HFFc6 (cell line): ENCODE measurements at places on chromosomes 16 and 17.
A peak's percentile ranks its signal among the peaks of the same experiment; 100 is the strongest.

GRCh38 chr16:49773534-49774475 lies 82.1 kb downstream of the ZNF423 start:
- H3K4me3 ChIP-seq = no peak overlapping the region
- no peak for DNase-seq
- no peak overlapping the region for H3K27ac ChIP-seq
- H3K27me3 ChIP-seq = peaks cover 4% of the 10 kb centered on the region
- no peaks in the 10 kb centered on the region for H3K4me1 ChIP-seq

GRCh38 chr17:21467739-21468490 lies 91.8 kb downstream of the KCNJ12 start:
- H3K36me3 ChIP-seq = no peaks in the 10 kb centered on the region
- no peak overlapping the region for H3K4me3 ChIP-seq
- no peaks in the 10 kb centered on the region for H3K4me1 ChIP-seq
- DNase-seq = no peak
- no peak overlapping the region for H3K27ac ChIP-seq

- H3K27ac ChIP-seq = no peak overlapping the region
- H3K36me3 ChIP-seq = peaks cover 42% of the 10 kb centered on the region
- no peaks in the 10 kb centered on the region for H3K27me3 ChIP-seq
- no peak overlapping the region for H3K4me3 ChIP-seq
- no peak for DNase-seq
Observed at GRCh38 chr17:61713035-61713434, 122.0 kb upstream of the NACA2 start.

GRCh38 chr17:42819939-42820535 lies 4.0 kb downstream of the BECN1 start:
- H3K36me3 ChIP-seq = peaks cover 54% of the 10 kb centered on the region
- H3K27ac ChIP-seq = peak overlapping the region; percentile 55
- no peak overlapping the region for H3K4me3 ChIP-seq
- peak; percentile 56 for DNase-seq
- peaks cover 2% of the 10 kb centered on the region for H3K27me3 ChIP-seq

DNA sequence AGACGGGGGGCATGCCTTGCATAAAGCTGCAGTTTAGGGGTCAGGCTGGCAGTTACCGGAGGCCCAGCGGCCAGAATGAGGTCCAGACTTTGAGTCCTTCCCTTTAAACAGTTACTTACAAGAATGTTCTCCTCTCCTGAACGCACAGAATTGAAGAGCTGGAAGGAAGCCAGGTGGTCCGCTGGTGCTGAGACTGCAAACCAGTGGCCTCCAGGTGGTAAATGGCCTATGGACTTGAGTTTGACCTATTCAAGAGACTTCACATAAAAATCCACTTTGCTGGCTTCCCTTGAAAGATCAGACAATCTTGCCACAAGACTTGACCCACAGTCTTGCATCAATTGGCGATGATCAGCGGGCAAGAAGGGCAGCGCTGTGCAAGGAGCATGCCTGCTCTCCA lies 14.7 kb upstream of the SEZ6 start:
- no peaks in the 10 kb centered on the region for H3K36me3 ChIP-seq
- H3K27me3 ChIP-seq = peaks cover 76% of the 10 kb centered on the region
- no peak for DNase-seq
- no peak overlapping the region for H3K4me3 ChIP-seq
- no peak overlapping the region for H3K27ac ChIP-seq

GRCh38 chr17:9790889-9791876 lies at the start of gene DHRS7C:
Gene DHRS7C, minus strand, starts transcription at chr17:9791592. Its CDS starts 308 bp downstream, at chr17:9791284.
- no peak within 1 kb of the TSS for H3K27ac ChIP-seq
- H3K4me3 ChIP-seq = no peak within 1 kb of the TSS
- no peaks in the 10 kb centered on the region for H3K4me1 ChIP-seq
- H3K27me3 ChIP-seq = peaks cover 2% of the 10 kb centered on the region; the same call in 1 of the 2 replicates
- DNase-seq = no peak

GRCh38 chr17:82941021-82942001 lies 101.5 kb upstream of the ZNF750 start:
- no peak overlapping the region for H3K27ac ChIP-seq
- H3K4me3 ChIP-seq = no peak overlapping the region
- DNase-seq = no peak
- H3K27me3 ChIP-seq = no peaks in the 10 kb centered on the region; the same call in 1 of the 2 replicates

GRCh38 chr16:693766-694165 lies 3.6 kb upstream of the WDR24 start:
- H3K36me3 ChIP-seq = no peaks in the 10 kb centered on the region
- no peak for DNase-seq
- no peak overlapping the region for H3K4me3 ChIP-seq
- peaks cover 11% of the 10 kb centered on the region; the same call in 1 of the 2 replicates for H3K4me1 ChIP-seq
- H3K27ac ChIP-seq = no peak overlapping the region
- peaks cover 30% of the 10 kb centered on the region for H3K27me3 ChIP-seq

- H3K4me3 ChIP-seq = no peak overlapping the region
- no peaks in the 10 kb centered on the region for H3K36me3 ChIP-seq
- H3K4me1 ChIP-seq = no peaks in the 10 kb centered on the region
- no peak overlapping the region for H3K27ac ChIP-seq
Observed at GRCh38 chr17:69388822-69389442, 25.6 kb upstream of the MAP2K6 start.

- H3K36me3 ChIP-seq = peaks cover 6% of the 10 kb centered on the region; the same call in 1 of the 2 replicates
- no peak for DNase-seq
- H3K4me1 ChIP-seq = peaks cover 91% of the 10 kb centered on the region
- H3K27ac ChIP-seq = peak overlapping the region; percentile 3
- no peak overlapping the region for H3K4me3 ChIP-seq
- peaks cover 6% of the 10 kb centered on the region; the same call in 1 of the 2 replicates for H3K27me3 ChIP-seq
Observed at GRCh38 chr17:17930674-17931073, 41.5 kb downstream of the TOM1L2 start.

DNA sequence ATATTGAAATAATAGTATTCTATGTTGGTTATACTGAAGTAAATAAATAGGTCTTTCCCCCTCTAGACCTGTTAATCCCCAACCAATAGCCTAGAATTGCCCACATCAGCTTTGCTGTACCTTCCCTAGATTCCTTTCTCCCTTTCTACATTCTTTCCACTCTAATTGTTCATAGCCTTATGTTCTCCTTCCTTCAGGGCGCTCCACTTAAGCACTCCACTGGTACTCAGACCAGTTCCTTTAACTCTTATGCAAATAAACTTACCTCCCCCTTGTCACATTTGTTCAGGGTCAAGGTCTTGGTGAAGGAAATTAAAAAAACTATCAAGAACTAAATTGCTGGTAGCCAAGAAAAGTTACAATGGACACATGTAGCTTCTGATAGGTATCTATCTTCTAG lies 294.8 kb downstream of the UTP18 start:
- no peak for DNase-seq
- no peaks in the 10 kb centered on the region for H3K4me1 ChIP-seq
- no peak overlapping the region for H3K27ac ChIP-seq

DNA sequence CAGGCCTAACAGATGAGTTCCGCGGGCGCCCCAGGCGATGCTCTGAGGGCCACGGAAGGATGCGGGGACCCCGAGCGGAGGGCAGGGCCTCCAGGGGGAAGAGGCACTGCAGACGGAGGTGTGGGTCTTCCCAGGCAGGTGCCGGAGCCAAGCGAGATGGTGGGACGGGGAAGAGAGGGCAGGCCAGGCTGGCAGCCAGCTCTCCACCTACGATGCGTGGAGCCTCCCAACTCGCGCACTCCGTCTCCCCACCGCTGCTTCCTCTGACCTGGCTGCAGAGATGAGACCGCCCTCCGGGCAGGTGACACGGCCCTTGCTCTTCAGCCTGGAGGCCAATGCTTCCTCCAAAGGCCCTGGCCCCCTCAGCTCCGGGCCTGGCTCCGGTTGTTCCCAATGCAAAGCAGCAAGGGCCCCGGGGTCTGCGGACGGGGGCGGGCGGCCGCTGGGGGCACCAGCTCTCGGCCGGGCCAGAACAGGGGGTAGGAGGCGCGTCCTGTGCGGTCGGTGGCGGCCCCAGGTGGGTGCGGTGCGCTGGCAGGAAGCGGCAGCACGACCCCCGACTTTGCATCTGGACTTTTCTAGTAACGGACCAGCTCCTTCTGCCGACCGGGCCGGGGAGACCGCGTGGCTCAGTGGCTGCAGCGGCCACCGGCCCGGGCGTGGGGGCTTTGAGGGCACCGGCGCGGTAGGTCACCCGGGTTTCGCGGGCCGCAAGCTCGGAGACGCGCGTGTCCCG lies 1.5 kb upstream of the SOX8 start:
- no peaks in the 10 kb centered on the region for H3K36me3 ChIP-seq
- no peak overlapping the region for H3K4me3 ChIP-seq
- H3K27ac ChIP-seq = no peak overlapping the region
- no peak for DNase-seq
- peaks cover 19% of the 10 kb centered on the region for H3K27me3 ChIP-seq
- no peaks in the 10 kb centered on the region for H3K4me1 ChIP-seq

DNA sequence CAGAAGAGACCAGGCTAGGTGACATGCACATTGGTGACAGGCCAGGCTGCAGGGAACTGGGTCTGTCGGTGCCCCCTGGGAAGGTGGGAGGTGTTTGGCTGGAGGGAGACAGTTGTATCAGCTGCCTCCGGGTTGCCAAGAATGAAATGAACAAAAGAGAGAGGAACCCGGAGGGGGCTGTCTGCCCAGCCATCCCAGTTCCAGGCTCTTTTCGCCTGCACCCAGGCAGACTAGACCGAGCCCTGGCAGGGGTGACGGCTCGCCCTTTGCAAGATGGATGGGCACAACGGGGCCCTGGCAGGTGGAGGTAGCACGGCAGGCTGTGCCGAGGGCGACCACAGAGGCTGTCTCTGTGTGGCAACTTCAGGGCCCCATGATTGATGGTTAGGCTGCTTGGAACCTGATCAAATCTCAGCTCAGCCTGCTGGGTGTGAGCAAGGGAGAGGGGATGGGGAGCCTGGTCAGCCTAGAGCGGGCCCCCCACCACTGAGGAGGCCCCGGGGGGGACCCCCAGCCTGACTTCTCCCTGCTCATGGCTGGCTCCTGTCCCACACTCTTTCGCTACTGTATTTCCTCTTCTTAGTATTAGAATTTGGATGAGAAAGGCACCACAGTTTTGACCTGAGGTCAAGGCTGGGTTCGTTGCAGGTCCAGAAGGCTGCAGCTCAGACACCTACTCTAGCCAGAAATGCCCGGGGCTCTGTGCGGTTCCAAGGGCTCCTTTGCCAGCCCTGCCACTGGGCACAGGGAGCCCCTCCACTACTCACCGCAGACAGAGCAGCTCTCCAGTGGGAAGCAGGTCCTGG lies 118.9 kb upstream of the CHMP6 start:
- DNase-seq = no peak
- H3K36me3 ChIP-seq = peaks cover 22% of the 10 kb centered on the region
- H3K27me3 ChIP-seq = peaks cover 2% of the 10 kb centered on the region

DNA sequence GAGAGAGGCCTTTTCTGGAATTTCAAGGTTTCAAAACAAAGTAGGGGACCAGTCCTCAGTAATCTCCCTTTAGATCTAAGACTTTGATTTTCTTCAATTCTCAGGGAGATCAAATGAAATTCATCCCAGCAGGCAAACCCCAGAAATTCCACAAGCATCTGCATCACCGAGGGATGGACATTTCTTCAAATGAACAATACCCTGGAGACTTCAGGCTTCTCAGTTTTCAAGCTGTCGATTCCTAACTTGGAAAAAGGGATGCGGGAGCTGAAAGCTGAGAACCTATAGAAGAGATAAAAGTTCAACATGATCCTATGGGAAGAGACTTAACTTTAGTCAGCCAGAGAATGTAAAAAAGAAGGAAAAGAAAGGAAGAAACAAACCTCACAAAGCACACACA lies 296.9 kb upstream of the CDH5 start:
- peaks cover 32% of the 10 kb centered on the region; the same call in 1 of the 2 replicates for H3K27me3 ChIP-seq
- peaks cover 4% of the 10 kb centered on the region; the same call in 1 of the 2 replicates for H3K36me3 ChIP-seq
- H3K4me1 ChIP-seq = no peaks in the 10 kb centered on the region
- H3K27ac ChIP-seq = no peak overlapping the region
- H3K4me3 ChIP-seq = no peak overlapping the region
- DNase-seq = no peak

DNA sequence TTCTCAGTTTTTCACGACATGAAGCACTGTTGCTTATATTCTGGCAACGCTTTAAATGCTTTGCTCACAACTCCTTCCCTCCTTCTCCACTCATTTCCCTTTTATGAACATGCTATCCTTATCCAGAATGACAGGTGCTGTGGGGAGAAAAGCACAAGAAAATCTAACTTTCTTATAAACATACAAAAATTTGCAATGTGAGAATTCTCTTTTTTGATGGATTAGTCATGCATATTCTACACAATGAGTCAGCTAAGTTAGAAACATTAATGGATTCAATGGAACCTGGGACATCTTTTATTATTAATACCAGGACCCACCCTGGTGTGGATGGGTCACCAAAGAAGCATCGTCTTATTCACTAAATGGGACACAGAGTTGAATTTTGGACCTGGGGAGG lies 234.6 kb upstream of the CDH5 start:
- H3K36me3 ChIP-seq = no peaks in the 10 kb centered on the region
- peak overlapping the region; percentile 25 for H3K27ac ChIP-seq
- peaks cover 43% of the 10 kb centered on the region for H3K4me1 ChIP-seq
- H3K27me3 ChIP-seq = peaks cover 9% of the 10 kb centered on the region
- peak; percentile 48 for DNase-seq

DNA sequence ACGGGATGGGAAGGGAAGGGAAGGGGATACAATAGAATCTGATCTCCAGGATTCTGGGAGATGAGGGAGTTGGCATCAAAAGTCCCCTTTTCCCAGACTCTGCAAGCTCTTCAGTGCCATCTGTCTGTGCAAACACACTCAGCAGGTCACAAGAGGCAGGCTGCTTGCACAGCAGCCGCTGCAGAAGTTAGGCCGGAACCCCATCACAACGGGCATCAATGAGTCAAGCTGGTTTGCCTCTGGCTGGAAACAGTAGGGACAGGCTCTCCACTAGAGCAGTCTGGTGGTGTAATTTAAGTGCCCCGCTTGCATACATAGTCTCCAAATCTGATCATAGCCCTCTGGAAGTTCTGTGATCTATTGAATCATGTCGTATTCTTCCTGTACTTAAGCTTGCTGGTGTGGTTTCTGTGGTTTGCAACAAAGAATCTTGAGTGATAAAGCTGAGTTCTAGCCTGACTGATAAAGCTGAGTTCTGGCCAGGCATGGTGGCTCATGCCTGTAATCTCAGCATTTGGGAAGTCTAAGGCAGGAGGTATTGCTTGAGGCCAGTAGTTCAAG lies 33.7 kb upstream of the KDM8 start:
- H3K27me3 ChIP-seq = no peaks in the 10 kb centered on the region
- H3K36me3 ChIP-seq = peaks cover 15% of the 10 kb centered on the region
- peak; percentile 97 for DNase-seq
- H3K4me1 ChIP-seq = peaks cover 22% of the 10 kb centered on the region

DNA sequence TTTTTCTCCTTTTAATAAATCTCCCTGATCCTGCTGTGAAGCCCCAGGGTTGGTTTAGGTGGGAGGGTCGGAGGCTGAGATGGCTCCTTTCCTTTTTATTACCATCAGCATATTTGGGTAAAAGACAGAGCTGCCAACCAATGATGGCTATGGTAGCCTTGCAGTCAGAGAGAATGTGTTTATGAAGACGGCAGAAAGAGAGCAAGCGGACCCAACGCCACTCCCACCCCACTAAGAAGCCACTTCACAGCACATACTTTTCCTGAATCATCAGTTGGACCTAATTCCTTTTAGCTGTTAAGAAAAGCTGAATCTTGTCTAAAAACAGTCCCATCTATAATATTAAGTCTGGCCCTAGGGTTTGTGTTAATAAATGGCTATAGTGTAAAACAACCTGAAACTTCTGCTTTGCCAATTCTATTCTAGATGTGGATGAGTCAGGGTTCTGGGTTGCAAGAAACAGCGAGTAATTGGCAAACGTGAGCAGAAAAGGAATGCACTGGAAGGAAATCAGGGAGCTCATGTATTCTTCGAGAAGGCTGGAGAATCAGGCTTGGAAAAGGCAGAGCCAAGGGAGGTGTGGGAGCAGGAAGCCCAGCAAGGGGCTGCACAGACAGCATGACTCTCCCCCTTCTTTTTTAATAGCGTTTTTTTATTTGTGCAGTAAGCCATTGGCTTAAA lies 34.0 kb upstream of the PRKCA start:
- peak; percentile 71 for DNase-seq
- H3K27ac ChIP-seq = peak overlapping the region; percentile 64
- no peaks in the 10 kb centered on the region; the same call in 1 of the 2 replicates for H3K27me3 ChIP-seq
- peaks cover 52% of the 10 kb centered on the region for H3K4me1 ChIP-seq

- DNase-seq = peak; percentile 30
- H3K36me3 ChIP-seq = peaks cover 18% of the 10 kb centered on the region
- H3K4me1 ChIP-seq = no peaks in the 10 kb centered on the region
Observed at GRCh38 chr17:74513987-74514631, 17.2 kb downstream of the CD300LB start.
